ENCODE measurements at places on chromosomes 4 and X.

DNA sequence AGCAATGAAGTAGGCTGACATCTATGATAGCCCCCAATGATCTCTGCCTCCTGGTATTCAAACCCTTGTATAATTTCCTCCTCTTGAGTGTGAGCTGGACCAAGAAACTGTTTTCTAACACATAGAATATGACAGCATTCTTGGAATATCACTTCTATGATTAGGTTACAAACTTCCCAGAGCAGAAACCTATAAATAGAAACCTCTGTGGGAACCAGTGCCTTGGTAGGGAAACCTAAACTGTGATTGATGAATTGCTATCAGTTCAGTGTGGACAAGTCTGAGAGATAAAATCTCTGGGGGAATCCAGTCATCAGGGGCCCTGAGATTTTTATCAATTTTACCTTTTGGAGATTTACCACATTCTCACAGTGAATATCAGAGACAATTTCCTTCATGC is 756.5 kb upstream of the AGA start:
- no peak for DNase-seq

GRCh38 chr4:10760086-10760485 is 75.5 kb upstream of the CLNK start:
- no peak for DNase-seq

DNA sequence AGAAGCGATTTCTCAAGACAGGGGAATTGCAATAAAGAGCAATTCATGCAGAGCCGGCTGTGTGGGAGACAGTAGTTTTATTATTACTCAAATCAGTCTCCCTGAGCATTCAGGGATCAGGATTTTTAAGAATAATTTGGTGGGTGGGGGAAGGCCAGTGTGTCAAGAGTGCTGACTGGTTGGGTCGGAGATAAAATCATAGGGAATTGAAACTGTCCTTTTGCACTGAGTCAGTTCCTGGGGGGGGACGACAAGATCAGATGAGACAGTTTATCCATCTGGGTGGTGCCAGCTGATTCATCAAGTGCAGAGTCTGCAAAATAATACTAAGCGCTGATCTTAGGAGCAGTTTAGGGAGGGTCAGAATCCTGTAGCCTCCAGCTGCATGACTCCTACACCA is 502.4 kb downstream of the NLGN4X start:
- DNase-seq = no peak

DNA sequence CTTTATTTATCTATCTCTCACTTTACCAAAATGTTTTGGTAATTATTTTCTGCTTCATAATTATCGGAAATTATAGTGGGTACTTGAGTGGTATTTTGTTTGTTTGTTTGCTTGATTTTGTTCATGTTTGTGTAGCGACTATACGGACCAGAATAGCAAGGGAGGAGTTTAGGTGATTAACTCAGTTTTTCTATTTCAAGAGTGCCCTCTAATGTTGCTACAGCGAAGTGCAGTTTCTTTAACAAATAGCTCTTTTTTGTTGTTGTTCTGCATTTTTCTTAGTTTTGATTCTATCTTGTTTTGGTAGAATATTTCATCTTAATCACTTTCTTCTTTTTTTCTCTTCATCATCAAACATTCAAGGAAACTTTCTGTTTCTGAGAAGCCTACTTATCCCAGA is 40.8 kb upstream of the QRFPR start:
- no peak for DNase-seq

- DNase-seq = no peak
Observed at GRCh38 chr4:3753726-3754412, 12.3 kb upstream of the ADRA2C start.

DNA sequence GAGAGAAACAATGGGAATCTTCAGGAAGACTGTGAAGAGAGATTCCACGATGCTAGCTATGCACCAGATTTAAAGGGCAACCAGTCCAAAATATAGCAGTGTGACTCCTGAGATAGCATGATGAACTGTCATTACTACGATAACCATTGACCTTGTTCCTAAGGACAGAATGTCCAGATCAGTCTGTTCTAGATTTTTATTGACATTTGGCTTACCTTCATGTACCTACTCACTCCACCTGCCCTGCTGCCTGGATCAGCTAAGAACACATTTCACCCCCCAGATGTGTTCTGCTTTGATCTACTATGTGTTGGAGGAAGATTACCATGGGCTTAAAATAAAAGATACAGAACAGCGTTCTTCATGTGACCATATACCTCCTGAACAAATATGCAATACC is 50.1 kb downstream of the ELF2 start:
- DNase-seq = no peak

- no peak for DNase-seq
Observed at GRCh38 chr4:173891072-173891471, 361.0 kb upstream of the HAND2 start.

DNA sequence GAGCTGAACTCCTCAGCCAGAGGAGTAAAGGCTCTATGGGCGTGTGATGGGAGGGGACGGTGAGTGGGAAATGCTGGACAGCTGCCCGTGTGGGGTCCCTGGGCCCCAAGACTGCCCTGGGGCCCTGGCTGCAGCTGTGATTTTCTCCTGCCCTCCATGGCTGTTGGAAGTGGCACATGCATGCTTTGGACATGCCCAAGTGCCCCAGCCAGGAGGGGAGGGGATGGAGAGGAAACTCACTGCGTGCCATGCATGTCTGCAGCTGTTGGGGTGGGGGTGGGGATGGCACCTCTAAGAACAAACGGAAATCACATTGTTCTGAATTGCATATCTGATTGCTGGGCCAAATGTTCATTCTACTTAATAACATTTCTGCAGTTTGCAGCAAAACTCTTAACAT is 52.4 kb downstream of the MID2 start:
- no peak for DNase-seq

DNA sequence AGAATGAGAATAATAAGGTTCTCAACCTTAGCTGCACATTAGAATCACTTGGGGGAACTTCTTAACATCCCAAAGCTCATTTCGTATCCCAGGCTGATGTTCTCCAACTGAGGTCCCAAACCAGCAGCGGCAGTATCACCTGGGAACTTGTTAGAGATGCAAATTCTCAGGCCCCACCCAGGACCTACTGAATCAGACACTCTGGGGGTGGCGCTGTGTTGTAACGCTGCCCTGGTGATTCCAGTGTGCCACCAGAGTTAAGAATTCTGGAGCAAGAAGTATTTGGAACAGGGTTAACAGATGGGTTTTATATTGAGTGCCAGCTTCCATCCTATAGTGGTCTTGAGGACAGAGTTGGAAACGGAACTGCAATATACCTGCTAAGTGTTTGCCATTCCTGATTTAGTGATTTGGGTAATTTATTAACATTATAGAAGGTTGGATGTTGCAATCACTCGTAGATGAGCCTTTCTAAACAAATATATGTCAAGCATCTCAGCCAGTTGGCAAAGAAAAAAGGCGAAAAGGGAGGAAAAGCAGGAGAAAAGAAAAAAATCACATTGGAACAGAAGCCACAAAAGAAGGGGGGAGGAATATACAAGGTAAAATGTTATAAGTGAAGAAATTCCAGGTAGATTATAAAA is 141.0 kb downstream of the ARX start:
- DNase-seq = no peak

- no peak for DNase-seq
Observed at GRCh38 chr4:8579526-8580320, 469 bp upstream of the GPR78 start.

- no peak for DNase-seq
Observed at GRCh38 chr4:80058740-80059139, 14.3 kb downstream of the ANTXR2 start.

- DNase-seq = no peak
Observed at GRCh38 chrX:78658845-78659744, at the start of gene RTL3. Gene RTL3, minus strand, starts transcription at chrX:78659328. Its CDS starts 908 bp downstream, at chrX:78658420.

DNA sequence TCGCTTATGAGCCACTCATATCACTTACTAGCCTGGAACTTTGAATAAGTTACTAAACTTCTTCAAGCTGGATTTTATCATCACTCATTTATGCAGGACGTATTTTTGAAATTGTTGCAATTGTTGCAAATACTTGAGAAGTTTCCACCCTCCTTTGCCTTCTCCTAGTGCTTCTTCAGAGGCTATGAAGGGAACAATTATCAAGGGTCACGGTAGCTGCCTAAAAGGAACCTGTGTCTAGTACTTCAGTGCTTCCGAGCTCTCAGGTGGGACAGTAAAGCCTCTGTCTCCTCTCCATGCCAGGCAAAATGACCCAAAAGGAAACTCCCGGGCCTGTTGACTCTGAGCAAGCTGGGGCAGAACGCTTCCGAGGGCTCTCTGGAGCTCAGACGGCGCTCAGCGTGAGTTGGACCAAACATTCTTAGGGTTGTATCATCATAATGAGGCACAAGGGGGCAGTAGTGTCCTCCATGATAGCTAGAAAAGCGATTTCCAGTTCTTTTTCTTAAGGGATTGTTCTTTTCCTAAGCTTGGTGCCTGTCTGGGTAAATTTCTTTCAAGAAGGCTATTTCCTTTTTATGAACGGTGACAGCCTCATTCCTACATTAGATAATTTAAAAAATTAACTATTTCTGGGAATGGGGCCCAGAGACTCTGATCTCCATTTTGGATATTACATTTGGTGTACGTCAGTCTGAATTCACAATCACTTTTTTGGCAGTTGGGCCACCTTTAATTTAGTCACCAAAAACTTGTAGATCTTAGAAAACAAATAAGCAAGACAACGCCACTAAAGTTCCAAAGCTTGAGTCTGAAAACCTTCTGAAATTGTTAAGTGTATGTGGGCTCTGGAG is 73.1 kb downstream of the PACRGL start:
- DNase-seq = peak; percentile 53

GRCh38 chrX:37083880-37084279 is 75.7 kb downstream of the FAM47C start:
- no peak for DNase-seq

GRCh38 chr4:114005569-114006442 is 26.4 kb upstream of the ARSJ start:
- DNase-seq = no peak

DNA sequence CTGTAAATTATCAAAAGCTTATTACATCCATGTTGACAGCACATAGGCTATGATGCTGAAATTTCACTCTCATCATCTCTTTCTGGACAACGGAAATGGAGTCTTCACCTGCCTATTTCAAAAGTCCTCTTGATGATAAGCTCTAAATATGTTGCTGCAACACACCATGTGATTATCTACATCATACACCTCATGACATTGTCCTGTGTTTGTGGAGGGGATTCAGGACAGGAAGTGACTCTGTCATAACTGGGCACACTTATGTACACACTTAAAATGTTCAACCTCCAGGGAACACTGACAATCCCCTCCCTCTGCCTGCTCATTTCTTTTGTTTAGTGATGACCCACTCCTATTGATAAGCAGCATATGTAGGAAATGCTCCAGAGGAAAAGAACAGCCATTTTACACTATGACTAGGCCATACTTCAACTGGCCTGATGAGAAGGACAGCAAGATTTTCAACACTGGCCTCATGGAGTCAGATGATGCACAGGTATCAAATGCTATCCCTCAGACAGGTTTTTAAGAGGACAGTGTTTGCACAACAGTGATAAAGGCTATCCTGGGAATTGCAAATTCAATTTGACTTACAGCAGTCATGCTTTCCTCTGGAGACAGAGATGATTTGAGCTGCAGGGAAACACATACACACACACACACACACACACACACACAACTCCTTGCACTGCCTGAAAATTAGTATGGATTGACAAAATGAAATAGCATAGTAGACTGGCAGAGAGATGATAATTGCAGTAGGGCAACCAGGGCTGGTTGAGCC is 163.3 kb upstream of the RASGEF1B start:
- DNase-seq = peak; percentile 28

GRCh38 chrX:44828008-44828605 is 15.7 kb upstream of the DUSP21 start:
- no peak for DNase-seq

DNA sequence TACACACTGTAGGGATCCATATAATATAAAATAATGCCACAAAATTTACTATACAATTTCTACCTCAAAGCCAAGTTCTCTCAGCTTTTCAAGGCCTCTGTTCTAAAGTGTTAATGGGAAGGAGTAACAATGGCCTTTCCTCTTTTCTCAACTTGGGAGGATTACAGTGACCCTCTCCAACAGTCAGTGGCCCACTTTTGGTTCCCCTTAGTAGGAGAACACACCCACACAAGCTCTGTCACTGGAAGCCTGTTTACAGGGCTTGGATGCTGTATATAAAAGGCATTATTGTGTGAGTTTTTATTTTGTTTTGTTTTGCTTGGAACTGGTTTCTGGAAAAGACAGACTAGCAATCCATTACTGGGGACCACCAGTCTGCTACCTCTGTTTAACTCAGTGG is 1.8 kb downstream of the ARHGEF6 start:
- no peak for DNase-seq

GRCh38 chr4:126604268-126604867 is 1028.4 kb upstream of the INTU start:
- DNase-seq = no peak

DNA sequence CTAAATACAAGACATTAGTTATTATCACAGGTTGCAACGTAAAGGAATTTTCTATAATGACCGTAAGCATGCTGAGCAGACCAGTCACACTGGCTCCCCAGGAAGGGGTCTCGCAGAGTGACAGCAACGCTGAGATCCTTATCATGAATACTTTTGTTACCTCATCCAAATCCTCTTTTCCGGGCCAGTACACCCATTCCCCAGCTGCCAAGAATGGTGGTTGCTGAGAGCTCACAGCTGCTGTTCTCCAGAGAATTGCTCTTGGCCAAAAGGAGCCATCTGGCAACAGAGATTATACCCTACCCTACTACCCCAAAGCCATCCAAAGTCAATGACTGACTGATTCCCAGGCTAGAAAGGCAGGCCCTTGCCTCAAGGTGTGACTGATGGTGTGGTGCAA is 91.6 kb downstream of the FUNDC1 start:
- DNase-seq = no peak

GRCh38 chrX:123189338-123189737 is 5.3 kb downstream of the GRIA3 start:
- no peak for DNase-seq

DNA sequence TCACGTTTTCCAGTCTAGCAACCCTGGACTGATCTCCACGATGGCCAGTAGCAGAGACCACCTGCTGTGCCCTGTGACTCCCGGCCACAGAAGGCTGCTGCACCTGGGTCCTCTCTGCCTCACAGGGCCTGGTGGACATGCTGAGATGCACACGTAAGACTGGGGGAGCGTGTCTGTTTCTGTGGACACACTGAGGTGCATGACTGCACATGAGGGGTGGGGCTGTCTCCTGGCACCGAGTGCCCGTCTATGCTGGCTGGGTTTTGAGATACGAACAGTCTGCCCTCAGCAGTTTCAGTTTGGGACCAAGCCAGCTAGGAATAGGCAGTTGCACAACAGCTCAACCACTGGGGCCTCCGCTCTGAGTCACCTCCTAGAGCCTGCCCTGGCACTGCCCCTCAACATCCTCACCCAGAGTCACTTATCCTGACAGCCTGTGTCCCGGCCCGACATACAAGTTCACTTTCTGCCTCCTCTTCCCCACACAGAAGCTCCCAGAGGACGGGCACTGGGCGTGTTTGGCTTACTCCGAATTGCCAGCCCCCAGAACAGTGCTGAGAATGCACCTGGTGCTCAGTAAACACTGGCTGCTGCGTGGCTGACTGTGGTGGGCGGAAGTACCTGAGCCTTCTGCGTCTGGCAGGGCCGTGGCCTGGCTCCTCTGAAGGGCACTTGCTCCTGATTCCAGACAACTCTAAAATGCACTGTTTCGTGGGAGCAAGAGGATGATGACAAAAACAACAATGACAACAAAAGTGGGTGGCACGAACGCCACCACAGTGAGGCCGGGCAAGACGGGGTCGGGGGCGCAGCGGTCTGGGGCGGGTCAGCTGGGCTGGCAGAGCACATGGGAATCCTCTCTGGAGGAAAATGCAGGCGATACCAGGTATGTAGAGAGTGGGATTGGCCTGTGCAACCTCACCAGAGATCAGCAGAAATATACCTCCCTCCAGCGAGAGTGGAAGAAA is 30.9 kb downstream of the RNF212 start:
- peak; percentile 50 for DNase-seq

Measured in NCI-H2029 treated with DMSO at 0.1 percent for 48 hours (cell line).